ENCODE measurements at places on chromosomes 6 and 20. TPM values are rescaled to one million over a fixed set of nuclear protein-coding genes. Genes with fewer than 3 reads are reported as not detected.

ZNF334 gene
- 14.0 TPM for total RNA-seq

C6orf52 gene
- not detected for total RNA-seq

SNPH gene
- 7.7 TPM for total RNA-seq

MCHR2 gene
- not detected for total RNA-seq

LPA gene
- total RNA-seq = not detected

TBC1D22B gene
- total RNA-seq = 3.5 TPM

SNAI1 gene
- total RNA-seq = 2.7 TPM

ADAT2 gene
- total RNA-seq = 7.1 TPM

DNA sequence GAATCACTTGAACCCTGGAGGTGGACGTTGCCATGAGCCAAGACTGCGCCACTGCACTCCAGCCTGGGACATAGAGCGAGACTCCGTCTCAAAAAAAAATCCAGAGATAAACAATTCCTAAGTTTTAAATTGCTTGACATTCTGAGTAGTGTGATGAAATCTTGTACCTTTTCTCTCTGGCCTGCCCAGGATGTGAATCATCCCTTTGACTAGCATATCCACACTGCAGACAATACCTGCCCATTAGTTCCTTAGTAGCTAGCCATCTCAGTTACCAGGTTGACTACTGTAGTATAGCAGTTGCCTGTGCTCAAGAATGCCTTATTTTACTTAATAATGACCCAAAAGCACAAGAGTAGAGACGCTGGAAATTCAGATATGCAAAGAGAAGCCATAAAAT is 2.8 kb downstream of the ZFP57 start:
- no peak for DNase-seq

GRCh38 chr20:54611708-54612412 is 136.5 kb downstream of the DOK5 start:
- DNase-seq = no peak

DNA sequence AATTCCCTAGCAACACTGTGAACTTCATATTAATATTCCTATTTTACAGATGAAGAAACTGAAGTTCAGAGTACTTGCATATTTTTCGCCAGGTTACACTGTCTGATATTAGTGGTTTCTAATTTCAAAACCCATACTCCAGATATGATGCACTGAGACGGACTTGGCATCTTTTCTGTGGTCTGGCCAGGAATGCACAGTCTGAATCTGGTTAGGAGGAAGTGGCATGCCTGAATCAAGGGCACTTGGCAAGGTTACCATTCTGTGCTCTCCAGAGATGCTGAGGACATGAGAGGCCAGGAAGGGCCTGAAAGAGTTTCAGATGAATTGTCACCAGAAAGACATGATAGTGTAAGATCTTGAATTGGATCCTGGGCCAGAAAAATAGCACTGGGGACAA is 150.1 kb downstream of the HAO1 start:
- peak; percentile 67 for DNase-seq

GRCh38 chr20:5161536-5162164 is 34.8 kb downstream of the CDS2 start:
- DNase-seq = no peak

GRCh38 chr6:131013495-131013894 is 49.5 kb downstream of the EPB41L2 start:
- peak; percentile 92 for DNase-seq

DNA sequence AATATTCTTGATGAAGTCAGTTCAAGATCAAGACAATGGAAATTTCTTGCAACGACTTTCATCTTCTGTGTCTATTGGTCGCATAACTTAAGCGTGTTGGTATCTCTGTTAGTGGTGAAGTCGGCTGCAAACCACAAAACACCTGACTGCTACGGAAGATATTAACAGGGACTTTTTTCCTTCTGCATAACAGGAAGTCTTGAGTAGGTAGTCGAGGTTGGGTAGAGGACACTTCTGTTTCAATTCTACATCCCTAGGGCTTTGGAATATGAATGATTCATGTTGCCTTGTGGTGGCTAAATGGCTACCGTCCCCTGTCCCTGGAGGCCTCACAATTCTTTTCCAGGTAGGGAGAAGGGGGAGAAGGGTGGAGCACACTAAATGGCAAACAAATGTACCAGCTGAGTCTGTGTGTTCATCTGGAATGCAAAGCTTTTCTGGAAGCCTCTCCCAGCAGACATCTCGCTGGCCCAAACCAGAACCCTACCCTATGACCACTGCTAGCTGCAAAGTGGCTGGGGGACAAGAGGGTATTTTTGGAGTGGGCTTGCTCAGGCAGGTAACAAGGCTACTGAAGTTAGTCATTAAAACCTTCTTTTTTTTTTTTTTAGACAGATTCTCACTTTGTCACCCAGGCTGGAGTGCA is 34.6 kb upstream of the NKX2-2 start:
- DNase-seq = no peak

DNA sequence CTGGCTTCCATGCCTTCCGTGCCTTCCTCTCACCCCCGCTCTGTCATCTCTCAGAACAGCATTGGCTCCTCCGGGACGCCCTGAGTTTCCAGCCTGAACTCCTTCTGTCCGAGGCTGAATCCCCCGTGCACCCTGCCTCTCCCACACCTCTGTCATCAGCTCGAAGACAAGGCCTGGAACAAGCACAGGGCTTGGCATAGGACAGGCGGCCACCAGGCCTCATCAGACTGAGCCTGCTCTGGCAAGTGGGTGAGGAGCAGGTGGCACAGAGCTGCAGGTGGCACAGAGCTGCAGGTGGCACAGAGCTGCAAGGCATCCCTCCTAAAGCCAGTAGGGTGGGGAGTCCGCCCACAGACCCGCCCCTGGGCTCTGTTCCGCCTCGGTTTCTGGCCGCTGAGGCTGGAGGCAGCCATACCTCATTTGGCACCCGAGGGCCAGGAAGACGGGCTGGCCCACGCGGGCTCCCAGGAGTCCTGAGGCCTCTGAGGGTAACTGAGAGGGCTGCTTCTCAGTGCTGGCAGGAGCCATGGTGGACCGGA is 60.2 kb downstream of the EZR start:
- DNase-seq = no peak

- DNase-seq = no peak
Observed at GRCh38 chr6:65505736-65506135, 201.3 kb downstream of the EYS start.

GRCh38 chr6:168363811-168364792 is 44.5 kb upstream of the DACT2 start:
- no peak for DNase-seq

DNA sequence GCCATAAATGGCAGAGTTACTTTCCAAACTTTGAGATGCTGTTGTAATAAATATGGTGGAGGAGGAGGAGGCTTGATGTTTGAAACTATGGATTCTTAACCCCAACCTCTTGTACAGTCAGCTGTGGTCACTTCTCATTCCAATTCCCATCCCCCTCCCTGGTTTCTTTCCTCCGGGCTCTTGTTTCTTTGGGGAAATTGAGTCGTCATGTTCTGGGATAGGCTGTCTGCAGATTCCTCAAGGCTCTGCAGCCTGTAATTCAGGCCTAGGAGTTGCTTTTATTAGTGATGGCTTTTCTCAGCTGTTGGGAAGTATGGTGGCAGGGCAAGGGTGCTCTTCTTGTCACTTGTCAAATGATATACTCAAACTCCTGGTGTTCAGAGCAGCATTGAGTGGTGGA is 2.6 kb downstream of the PTK7 start:
- DNase-seq = no peak

GRCh38 chr20:62984666-62985443 is 21.9 kb downstream of the BHLHE23 start:
- no peak for DNase-seq

GRCh38 chr6:5274231-5274630 is 12.9 kb downstream of the FARS2 start:
- no peak for DNase-seq

DNA sequence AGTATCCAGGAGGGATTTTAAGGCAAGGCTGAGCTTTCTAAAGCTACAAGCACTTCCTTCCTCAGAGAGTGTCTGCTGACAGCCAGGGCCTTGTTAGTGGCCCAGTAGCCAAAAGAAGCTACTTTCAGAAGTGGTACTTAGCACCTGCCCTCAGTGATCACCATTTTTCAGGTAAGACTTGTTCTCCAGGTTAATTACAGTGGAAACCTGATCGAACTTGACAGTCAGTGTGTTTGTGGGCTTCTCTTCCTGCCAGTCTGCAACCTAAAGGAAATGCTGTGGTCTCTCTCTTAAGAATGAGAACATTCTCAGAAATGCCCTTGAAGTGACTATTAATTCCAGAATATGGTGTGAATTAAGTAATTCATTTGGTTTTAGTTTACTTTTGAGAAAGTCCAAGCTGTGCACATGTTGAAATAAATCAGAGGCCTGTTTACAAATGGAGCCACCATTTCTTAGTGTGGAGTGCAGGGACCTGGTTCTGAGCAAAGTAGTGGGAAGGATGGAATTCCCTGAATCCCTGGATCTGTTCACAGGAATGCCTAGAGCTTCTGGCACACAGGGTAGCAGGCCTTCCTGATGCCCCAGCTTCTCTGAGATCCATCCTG is 185.3 kb upstream of the AGPAT4 start:
- DNase-seq = peak; percentile 21

DNA sequence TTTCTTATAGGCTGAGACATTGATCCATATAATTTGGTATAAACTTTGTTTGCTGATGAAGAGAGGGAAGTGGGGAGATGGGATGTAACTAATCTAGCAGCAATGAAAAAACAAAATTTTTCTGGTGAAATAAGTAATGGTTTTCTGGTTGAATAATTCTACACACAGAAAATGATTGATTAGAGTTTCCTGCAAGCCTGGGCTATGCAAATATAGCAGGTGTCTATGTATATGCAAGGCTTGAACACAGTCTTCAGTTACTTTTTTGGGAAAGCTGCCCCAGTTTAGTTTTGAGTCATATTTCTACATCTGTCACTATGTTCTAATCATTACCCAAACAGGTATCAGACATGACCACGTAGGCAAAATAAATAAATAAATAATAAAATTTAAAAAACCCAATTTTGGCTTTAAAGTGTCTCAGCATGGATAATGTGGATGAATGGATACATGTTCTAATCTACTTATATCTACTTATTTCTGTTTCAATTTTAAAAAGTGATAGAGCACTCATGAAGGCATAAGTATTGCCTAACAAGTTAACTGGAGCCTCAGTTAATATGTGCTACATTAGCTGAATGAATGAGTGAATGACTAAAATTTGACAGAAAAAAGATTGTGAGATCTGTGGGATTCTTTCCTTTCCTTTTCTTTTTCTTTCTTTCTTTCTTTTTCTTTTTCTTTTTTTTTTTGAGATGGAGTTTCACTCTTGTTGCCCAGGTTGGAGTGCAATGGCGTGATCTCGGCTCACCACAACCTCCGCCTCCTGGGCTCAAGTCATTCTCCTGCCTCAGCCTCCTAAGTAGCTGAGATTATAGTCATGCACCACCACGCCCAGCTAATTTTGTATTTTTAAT is 37.2 kb upstream of the TFB1M start:
- DNase-seq = no peak

GRCh38 chr6:151763938-151764680 is 43.4 kb upstream of the ESR1 start:
- DNase-seq = peak; percentile 97

All from fibroblast of the aortic adventitia (primary cell).